Thymus (tissue), 14 donors: ENCODE measurements at places on chromosomes 5 and 9. TPM values are rescaled to one million over a fixed set of nuclear protein-coding genes. Genes with fewer than 3 reads are reported as not detected.
A peak's percentile ranks its signal among the peaks of the same experiment; 100 is the strongest.

- no peak for DNase-seq
These were observed 15.1 kb downstream of the AUH start for GRCh38 chr9:91346644-91347043.

- DNase-seq = no peak
These were observed 4.0 kb downstream of the FAM169A start for GRCh38 chr5:74862221-74862620.

- DNase-seq = no peak
These were observed 139.8 kb downstream of the ESM1 start for GRCh38 chr5:54845567-54845941.

DNA sequence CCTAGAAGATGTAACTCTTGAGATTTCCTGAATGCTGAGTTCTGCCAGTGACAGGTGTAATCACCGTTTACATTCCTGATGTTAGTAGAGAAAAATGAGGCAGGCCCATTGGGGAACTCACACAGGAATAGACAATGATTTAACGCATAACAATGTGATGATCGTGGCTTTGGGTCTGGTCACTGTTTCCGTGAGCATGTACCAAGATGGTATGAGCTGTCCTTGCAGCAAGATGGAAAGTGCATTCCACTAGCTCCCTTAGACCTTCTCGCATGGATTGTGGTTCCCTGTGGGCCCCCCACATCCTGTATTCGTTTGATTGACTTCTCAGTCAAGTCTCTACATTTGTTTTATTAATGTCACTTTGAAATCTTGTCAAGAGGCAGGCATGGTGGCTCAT, 124.0 kb upstream of the DAP start:
- DNase-seq = no peak

DNA sequence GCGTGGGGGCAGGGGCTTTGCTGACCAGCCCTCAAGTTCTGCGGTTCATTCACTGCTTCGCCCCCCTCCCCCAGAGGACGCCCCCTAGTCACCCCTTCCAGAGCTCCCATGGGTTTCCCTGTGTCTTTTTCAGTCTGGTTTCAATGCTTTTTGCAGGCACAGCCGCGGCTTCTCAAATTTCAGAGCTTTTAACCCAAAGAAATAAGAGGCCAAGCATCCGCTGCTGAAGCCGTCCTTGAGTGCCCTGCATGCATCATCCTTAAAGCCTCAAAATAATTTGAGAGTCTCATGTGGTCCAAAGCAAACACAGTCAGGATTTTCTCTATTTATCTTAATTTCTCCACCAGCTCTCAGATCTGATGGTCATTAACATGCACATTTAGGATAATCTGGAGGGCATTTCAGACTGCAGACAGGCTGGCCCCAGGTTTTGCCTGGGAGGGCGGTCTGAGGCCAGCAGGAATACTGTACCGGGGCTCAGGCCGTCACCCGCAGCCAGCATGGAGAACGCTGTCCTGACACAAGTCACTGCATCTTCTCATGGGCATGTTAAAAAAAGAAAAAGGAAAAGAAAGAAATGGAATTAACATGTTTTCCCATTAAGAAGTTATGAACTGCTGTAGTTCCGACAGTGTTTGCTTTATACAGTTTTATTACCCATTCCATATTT, 420.8 kb upstream of the IRX4 start:
- DNase-seq = no peak

- DNase-seq = no peak
These were observed 190.4 kb downstream of the TARS1 start for GRCh38 chr5:33631139-33631538.

DNA sequence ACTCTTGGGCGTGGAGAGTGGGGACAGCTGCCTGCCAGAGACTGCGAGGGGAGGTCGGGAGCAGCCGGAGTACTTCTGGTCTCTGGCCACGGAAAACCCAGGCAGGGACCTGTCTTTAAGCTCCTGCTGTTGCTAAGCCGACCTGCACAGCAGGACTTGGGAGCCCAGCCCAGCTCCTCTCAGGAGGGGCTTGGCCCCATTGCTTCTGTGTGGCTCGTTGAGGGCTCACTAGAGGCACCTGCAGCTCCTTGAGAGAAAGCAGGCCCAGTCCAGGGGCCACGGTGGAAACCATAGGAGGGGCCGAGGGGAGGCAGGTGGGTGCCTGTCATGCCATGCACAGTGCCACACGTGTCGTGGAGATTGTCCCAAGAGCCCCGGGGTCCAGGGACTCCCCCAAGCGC, 3.3 kb upstream of the LCN2 start:
- DNase-seq = no peak

DNA sequence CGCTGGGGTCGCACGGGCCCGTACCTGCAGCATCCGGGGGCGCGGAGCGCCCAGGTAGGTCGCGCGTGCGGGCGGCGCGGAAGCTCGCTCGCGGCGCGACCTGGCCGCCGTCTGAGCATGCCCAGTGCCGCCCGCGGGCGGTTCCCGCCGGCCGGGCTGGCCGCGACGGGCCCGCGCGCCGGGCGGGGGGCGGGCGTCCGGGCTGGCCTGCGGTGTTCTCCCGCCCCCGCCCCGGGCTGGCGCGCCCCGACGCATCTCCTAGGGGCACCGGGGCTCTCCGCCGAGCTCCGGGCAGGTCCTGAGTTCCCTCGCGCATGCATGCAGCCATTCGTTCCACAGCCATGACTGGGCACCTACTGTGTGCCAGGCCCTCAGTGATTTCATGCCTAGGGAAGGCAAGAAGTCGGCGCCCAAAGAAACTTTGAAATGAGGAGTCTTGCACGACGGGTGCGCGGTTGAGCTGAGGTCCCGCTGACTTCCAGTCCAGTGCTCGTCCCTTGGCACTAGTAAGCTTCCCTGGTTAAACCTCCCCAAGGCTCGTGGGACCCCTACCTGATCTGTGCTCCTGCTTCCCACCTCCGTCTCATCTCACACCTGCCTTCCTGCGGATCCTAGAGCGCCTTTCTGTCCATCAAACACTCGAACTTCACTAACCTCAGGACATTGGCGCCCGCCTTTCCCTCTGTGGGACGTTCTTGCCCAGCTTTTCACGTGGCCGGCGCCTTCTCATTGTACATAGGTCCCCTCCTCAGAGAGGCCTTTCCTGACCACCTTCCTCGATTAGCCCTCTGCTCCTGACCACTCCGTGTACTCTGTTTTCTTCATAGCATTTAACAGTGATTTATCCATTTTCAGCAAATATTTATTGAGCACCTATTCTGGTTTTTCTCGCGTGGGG, at the start of gene PTPN3:
TSS of gene PTPN3 (minus strand) at position 113 of the 898 bp plus-strand sequence. CDS start 34,873 bp downstream, outside the sequence.
- no peak for DNase-seq

DNA sequence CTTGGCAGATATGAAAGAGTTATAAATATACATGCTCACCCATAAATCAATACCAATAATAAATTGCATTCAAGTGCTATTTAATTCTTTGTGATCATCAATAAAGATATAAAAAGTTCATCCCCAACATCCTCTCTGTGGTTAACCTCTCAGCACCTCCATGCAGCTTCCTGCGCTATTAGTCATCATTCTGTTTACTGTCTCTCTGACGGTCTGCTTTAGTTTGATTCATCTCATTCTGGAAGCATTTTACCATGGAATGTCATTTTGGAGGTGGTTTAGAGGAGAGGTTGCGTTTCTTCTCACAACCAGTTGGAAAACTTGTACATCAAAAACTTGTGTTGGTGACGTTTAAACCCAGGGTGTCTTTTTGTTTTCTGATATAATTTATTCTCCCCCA, 486.6 kb downstream of the BRINP1 start:
- no peak for DNase-seq

GRCh38 chr5:82858151-82859025, 218.8 kb downstream of the TMEM167A start:
- no peak for DNase-seq

- no peak for DNase-seq
These were observed 797.9 kb downstream of the TLE4 start for GRCh38 chr9:80369641-80370040.

DNA sequence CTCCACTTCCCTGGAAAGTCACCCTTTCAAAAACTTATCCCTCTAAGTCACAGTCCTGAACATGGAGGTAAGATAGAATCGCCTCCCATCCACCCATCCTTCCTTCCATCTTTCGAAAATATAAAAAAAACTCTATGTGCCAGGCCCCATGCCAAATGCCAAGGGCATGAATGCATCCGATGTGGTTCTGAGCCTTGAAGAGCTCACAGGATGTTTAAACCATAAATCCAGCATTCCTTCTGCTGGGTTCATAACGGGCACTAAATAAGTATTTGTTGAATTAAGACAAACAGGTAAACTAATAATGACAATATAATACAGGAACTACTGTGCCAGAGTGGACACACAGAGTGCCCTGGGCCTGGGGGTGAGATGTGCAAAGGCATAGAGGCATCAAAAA, 147.3 kb downstream of the TTLL11 start:
- no peak for DNase-seq

DNA sequence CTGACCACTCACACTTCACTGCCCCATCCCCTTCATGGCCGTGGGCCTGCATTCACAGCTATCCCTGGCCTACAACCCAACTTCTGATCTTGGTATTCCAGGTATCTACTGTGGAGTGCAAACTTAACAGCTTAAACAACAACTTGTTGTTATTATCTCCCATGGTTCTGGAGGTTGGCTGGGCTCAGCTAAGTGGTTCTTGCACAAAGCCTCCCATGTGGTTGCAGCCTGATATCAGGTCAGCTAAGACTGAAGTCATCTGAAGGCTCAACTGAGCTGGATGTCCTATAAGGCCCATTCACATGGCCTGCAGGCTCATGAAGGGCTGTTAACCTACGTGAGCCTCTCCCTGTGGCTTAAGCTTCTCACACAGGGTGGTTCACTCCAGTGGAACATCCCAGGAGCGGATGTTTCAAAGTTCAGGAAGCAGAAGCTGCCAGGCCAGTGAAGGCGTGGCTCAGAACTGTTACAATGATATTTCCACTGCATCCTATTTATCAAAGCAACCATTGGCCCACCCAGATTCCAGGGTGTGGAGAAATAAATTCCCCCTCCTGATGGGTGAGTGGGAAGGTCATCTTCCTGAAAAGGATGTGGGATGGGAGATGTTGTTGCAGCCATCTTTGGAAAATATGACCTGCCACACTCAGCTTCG, 30.0 kb upstream of the TRIO start:
- DNase-seq = no peak

- DNase-seq = no peak
These were observed 320.3 kb downstream of the SPATA31D1 start for GRCh38 chr9:82308836-82309235.

DNA sequence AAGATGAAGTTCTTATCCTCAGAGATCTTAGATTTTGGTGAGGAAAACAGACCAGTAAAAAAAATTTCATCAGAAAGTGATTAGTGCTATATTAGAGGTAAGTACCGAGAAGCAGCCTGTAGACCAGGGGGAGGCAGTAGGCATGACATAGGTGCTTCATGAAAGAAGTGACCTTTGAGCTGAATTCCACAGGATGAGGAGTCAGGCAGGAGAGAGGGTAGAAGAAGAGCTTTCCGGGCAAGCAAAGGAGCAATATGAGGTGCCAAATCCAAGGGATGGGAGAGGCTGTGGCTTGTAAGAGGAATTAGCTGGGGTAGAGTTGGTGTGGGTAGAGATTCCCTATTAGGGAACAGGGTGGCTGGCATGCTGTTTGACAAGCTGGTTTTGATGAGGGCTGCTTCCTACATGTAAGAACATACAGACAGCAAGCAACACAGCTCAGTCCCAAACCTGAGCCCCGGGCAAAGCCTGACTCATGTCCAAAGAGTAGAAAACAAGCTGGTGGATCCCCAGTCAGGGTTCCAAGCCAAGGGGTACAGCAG, 48.4 kb upstream of the PWWP2A start:
- no peak for DNase-seq

DNA sequence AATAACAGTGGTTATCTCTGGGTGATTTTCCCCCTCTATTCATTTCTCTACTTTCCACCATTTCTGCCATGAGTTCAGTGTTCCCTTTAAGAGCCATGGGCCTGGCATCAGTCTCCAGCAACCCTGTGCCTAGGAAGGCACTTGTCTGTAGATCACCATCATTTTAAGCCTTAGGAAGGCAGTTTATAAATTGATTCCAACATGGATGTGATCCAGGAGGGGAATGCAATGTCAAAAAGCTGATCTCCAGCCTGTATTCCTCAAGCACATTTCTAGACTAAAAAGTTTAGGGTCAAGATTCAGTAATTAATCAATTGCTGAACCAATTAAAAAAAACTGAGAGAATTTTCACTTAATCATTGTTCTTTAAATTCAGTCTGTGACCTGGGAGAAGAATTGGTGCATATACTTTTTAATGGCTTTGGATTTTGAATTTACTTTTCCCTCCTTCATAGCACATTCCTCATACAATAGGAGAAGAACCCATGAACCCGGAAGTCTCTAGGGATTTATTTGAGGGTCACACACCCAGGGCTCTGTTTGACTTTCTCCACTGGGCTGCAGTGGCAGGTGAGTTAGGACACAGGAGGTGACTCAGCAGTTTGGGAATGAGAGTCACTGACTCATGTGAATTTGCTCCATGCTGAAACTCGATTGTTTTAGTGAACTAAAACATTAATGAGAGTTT, 6.1 kb upstream of the ERMP1 start:
- DNase-seq = no peak

GRCh38 chr5:27708534-27708933, 670.1 kb upstream of the CDH9 start:
- DNase-seq = no peak

DNA sequence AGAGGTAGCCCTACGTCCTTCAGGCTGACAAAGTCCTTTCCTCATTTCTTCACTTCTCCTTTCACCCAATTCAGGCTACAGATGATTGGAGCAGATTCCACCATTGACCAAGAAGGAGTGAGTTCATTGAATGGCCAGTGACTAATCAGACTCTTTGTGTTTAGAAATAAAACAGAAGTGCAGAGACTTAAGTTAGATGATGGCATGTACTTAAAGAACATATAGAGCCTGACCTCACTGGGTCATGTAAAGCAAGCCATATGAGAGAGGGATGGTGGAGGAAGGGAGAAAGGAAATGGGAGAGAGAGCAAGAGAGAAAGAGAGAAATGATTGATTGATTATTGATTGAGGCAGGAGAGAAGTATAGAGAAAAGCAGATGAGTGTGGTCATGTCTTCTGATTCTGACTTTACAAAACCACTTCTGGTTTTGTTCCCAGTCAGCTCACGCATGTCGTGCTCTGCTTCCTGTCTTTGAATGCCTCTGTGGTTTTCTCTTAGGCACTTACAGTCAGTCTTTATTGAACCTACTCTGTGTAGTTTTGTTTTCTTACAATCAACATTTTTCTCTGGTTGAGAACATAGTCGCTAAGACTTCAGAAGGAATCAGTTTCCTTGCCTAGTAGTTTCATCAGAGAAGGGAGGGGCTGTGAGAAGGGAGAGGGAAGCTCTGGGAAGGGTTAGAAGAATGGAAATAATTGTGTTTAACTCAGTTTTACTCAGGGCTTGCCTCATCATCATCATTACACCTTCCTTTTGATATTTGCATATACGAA, 149.2 kb upstream of the KLF9 start:
- DNase-seq = peak; percentile 34

PCDHGB5 gene
- total RNA-seq = 1.6 TPM

DOCK8 gene
- 54.5 TPM for total RNA-seq

DUSP1 gene
- total RNA-seq = 54.1 TPM

FOXD1 gene
- total RNA-seq = 0.05 TPM

GKAP1 gene
- 14.3 TPM for total RNA-seq

ANKRD34B gene
- 0.05 TPM for total RNA-seq

AJM1 gene
- total RNA-seq = 0.42 TPM

LCN10 gene
- 1.2 TPM for total RNA-seq

MCTP1 gene
- total RNA-seq = 20.2 TPM

LHX3 gene
- total RNA-seq = 0.09 TPM
